Left kidney (tissue), 8 donors: ENCODE measurements at places on chromosomes 5 and 9. TPM values are rescaled to one million over a fixed set of nuclear protein-coding genes. Genes with fewer than 3 reads are reported as not detected.

The HAUS6 gene
- polyA plus RNA-seq: 23.8 TPM

GRCh38 chr5:128919542-128919941, 45.7 kb upstream of the SLC27A6 start:
- DNase-seq: no peak

The IL4 gene
- 0.57 TPM for polyA plus RNA-seq

The HAVCR1 gene
- polyA plus RNA-seq: 4.6 TPM

The AFAP1L1 gene
- polyA plus RNA-seq: 21.9 TPM

DNA sequence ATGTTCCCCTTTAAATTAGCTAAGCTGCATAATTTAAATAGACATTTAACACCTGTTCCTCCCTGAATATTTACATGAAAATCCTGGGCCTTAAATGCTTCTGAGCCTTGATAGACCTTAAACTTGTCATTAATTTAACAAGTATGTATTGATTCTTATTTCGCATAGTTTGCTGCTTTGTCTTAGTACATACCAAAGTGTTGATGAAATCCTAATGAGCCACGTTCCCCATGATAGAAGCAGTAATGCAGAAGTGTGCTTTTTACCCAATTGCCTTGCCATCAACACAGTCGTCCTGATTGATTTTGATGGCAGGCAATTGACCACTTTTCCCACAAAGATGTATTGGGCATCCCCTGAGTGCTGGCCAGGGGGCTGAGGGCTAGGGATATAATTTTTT, 213.5 kb downstream of the SGCD start:
- DNase-seq: no peak

GRCh38 chr5:142845402-142845921, 75.3 kb downstream of the ARHGAP26 start:
- no peak for DNase-seq

DNA sequence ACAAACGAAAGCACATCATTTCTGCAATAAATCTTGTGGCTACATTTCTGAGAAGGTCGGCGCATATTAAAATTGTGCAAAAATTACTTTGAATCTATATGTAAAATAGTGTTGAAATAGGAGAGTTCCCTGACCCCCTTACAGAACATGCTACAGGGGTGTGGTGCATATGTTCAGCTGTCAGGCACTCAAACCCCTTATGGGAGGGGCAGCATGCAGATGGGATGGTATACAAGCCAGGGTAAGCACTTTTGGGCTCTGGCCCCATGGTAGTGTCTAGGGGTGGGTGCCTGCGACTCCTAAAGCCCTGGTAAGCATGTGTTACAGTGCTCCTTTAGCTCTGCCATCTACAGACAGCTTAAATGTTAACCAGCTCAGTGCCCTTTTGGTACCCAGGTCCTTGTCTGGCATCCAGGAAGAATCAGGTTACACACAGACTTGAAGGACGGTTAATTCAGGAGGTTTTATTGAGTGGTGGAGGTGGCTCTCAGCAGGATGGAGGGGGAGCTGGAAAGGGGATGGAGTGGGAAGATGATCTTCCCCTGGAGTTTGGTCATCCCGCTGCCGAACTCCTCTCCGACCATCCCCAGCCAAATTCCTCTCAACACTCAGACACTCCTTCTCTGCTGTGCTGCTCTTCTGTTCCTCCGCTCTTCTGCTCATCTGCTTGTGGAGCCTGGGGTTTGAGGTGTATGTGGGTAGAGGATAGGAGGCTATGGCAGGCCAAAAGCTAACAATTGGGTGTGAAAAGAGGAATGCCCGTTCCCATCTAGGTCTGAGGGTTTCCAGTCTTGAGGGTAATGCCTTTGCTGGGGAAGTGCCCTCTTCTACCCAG, 84.6 kb upstream of the RASEF start:
- DNase-seq: no peak

DNA sequence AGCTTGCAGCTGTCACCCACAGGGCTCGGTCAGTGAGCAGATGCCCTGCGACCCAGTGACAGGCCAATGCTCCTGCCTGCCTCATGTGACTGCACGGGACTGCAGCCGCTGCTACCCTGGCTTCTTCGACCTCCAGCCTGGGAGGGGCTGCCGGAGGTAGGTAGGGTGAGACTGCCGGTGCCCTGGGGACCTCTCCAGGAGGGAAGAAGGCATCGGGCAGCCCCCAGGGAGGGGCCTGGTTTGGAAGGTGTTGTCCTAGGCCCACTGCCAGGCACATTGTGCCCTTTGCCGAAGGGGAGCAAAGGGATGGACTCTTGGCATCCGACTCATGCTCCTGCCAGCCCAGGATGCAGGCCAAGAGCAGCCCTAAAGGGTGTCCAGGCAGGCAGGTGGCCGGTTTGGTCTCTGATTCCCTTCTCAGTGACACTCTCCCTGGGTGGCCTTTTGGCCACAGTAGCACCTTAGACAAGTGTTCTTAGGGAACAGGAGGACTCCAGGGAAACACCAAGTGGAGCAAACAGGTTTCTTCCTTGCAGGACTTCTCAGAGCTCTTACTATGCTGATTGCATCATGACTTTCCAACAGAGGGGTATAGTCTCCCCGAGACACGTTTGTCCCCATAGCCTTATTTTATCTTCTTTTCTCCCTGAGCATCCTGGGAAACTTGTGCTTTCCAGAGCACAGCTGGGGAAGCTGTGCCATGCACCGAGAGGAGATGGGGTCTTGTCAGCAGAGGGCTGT, 28.1 kb upstream of the AIF1L start:
- no peak for DNase-seq

- DNase-seq: no peak
Measured at GRCh38 chr9:9919174-9919775, 693.5 kb downstream of the PTPRD start.

- DNase-seq: no peak
Measured at GRCh38 chr9:127611603-127611898, 526 bp upstream of the STXBP1 start.

- no peak for DNase-seq
Measured at GRCh38 chr5:67021962-67022361, 174.6 kb downstream of the CD180 start.

GRCh38 chr9:92044936-92045335, 70.3 kb downstream of the SPTLC1 start:
- DNase-seq: no peak

- DNase-seq: no peak
Measured at GRCh38 chr9:93252116-93252780, 68.3 kb downstream of the WNK2 start.

The PPP3R2 gene
- not detected for polyA plus RNA-seq

The TTC39B gene
- 11.9 TPM for polyA plus RNA-seq

DNA sequence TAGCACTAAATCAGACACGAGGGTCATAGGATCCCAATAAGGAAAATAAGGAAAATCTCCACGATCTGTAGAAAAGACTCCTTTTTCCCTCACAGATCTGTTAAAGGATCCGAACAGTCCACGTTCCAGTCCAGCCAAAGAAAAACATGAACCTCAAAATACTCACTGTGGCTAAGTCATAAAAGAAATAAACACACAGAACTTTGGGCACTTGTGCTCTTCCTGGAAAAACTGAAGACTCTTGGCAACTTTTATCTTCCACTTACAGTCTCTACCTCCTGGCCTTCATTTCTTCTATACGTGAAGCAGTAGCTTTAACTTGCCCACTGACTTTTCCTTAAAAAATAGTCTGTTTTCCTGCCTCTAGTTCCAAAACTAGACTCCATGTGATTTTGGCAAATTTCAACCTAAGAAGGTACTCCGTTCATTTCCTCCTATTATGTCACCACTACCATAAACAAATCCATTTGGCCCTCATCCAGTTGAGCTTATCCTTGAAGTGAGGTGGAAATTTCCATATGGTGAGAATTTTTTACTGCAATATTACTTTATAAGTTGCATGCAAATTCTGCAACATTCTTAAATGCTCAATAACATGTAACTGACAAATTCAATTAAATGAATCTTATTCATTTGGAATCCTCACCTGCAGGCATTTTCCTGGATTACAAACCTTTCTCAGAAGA, 5.3 kb upstream of the LHFPL2 start:
- DNase-seq: no peak

The ADAMTS13 gene
- 10.9 TPM for polyA plus RNA-seq
